Progenitor cell of endocrine pancreas (in vitro differentiated cells): ENCODE measurements at places on chromosomes 3 and 15. TPM values are rescaled to one million over a fixed set of nuclear protein-coding genes. Genes with fewer than 3 reads are reported as not detected.

- H3K27ac ChIP-seq: no peak overlapping the region
- H3K4me1 ChIP-seq: peaks cover 2% of the 10 kb centered on the region
- DNase-seq: no peak
- H3K36me3 ChIP-seq: peaks cover 3% of the 10 kb centered on the region
Observed at GRCh38 chr3:177231242-177231641, 34.0 kb upstream of the TBL1XR1 start.

DNA sequence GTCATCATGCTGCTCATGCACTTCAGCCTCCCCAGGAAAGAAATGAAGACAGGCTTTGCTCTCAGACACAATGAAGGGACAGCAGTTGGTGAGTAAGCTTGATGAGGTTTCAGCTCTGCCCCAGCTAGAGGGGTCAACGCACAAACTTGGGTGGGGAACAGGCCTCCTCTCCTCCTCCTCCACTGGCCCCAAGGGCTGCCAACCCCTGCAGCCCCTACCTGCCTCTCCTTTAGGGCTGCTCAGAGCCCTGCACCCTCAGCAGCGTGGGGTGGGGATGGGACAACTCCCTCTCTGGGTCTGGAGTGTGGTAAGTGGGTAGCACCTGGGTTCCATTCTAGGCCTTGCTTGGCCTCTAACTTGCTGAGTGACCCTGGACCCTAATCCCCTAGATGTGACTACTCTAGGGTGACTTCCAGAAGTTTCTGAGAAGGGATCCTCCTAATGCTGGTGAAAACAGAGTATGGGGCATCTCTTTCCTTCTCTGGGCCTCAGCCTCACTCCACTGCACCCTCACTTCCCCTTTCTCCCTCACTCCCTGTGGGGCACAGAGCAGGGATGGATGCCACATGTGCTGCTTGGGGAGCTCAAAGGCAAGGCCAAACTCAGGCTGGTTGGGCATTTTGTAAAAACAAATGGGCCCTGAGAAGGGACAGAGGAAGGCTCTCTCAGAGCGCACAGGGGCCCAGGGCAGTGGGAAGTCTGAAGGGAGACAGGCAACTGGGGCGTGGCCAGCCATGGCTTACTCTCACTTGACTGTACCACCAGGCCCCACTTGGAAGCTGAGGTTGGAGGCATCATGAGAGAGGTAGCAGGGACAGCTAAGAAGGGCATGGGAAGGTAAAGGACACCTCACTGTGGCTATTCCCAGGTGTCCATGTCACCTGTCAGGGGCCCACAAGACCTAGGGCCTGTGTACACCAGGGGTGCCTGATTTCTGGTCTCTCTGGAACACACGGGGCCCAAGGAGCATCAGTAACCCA is 64.0 kb downstream of the SYNM start:
- no peak for DNase-seq
- no peaks in the 10 kb centered on the region for H3K4me1 ChIP-seq
- no peak overlapping the region for H3K4me3 ChIP-seq
- peaks cover 9% of the 10 kb centered on the region for H3K36me3 ChIP-seq
- no peak overlapping the region for H3K27ac ChIP-seq

GRCh38 chr15:68994149-68994548 is 20.3 kb upstream of the NOX5 start:
- no peak overlapping the region for H3K4me3 ChIP-seq
- H3K27ac ChIP-seq: no peak overlapping the region
- no peaks in the 10 kb centered on the region for H3K36me3 ChIP-seq
- DNase-seq: no peak
- H3K27me3 ChIP-seq: peaks cover 10% of the 10 kb centered on the region

GRCh38 chr3:126339466-126339865 is 17.7 kb downstream of the KLF15 start:
- no peak overlapping the region for H3K4me3 ChIP-seq
- no peak for DNase-seq
- H3K4me1 ChIP-seq: peaks cover 10% of the 10 kb centered on the region

GRCh38 chr3:29178809-29179793 is 101.8 kb upstream of the RBMS3 start:
- peaks cover 10% of the 10 kb centered on the region for H3K4me1 ChIP-seq
- H3K27ac ChIP-seq: no peak overlapping the region
- no peaks in the 10 kb centered on the region for H3K36me3 ChIP-seq
- no peak for DNase-seq

The EAF2 gene
- total RNA-seq: 7.0 and 7.6 TPM in 2 replicates

The GOLGA6L2 gene
- total RNA-seq: 0.12 and 0.16 TPM in 2 replicates

The DUOXA1 gene
- total RNA-seq: 1.3 and 1.4 TPM in 2 replicates

The GABRB3 gene
- 20.9 and 23.2 TPM in 2 replicates for total RNA-seq
